ENCODE measurements at places on chromosomes 7 and 10.

- DNase-seq, result no peak
These were observed 19.0 kb downstream of the RBM48 start for GRCh38 chr7:92547579-92547978.

- DNase-seq, result no peak
These were observed 88.6 kb downstream of the RNF216 start for GRCh38 chr7:5692845-5693278.

DNA sequence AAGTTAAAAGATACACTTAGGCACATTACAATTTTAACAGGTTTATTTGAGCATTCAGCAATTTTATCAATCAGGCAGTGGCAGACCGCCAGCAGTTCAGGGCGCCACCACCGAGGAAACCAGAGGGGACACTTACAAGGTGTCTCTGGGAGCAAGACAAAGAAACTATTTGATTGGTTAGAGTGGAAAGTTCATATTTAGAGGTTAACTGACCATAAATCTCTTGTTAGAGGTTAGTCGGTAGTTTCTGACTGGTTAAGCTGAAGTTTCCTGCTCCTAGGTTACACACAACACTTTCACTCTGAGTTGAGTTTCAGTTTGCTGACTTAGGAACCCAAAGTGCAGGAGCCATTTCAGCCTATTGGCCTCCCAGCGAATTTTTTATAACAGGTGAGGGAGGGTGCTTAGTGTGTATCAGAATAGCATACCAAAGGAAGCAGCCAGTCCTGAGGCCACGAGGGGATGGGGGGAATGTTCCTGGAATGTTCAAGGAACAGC lies 10.8 kb upstream of the PVRIG start:
- no peak for DNase-seq

GRCh38 chr7:149291781-149292461 lies 29.9 kb downstream of the ZNF783 start:
- no peak for DNase-seq

GRCh38 chr10:112819231-112819630 lies 130.8 kb upstream of the TCF7L2 start:
- no peak for DNase-seq

GRCh38 chr10:128305601-128306345 lies 179.6 kb upstream of the MKI67 start:
- no peak for DNase-seq

- DNase-seq, result no peak
These were observed 34.4 kb downstream of the VSTM4 start for GRCh38 chr10:49080965-49081364.

- DNase-seq, result no peak
These were observed 244.0 kb upstream of the CXCL12 start for GRCh38 chr10:44628921-44629320.

- no peak for DNase-seq
These were observed 318.2 kb upstream of the CELF2 start for GRCh38 chr10:10699427-10699826.

DNA sequence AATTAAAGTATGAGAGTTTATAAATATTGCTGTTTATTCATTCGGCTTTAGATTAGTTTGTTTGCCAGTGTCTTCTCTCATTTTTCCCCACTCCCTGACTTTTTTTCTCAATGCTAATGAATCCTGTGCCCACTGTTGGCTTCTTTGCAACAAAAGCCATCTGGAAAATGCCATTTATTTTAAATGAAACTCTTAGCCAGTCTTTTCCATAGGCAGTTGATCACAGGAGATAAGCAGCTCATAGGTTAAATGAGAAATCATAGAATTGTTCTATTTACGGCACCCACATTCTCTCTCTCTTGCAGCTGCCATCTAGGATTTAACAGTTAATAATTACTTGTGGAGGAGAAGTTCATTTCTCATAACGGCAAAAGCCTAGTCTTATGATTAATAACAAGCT lies 249.3 kb upstream of the POM121L12 start:
- no peak for DNase-seq

Data from activated gamma-delta T cell treated with anti-CD3 and anti-CD28 coated beads, Interleukin-2, amount 50 U/mL, for 16 hours (primary cell).